NCI-H82 (cell line): ENCODE measurements at places on chromosomes 12 and 14.

DNA sequence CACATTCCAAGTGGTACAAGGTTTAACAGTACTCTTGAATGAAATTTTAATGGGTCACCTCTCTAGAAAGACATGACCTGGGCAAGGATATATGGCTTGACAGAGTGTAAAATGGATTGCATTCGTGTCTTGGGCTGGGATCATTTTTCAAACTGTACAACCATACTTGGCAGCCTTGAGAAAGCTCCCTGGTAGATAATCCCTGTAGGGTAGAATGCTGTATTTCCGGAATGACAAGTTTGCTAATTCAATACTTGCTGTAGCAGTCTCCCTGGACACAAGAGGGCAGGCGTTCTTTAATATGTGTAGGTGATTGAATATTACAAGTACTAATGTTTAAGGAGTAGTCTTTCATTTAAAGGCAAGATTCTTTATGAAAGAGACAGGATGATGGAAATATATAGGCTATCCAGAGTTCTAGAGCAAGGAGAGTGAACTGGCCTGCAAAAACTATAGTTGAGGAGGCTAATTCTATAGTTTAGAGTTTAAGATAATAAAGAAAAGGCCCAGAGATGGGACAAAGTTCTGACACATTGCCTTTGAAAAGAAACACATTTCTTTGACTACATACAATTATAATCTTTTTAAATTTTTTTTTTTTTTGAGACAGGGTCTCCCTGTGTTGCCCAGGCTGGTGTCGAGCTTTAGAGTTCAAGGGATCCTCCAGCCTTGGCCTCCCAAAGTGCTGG lies 53.4 kb downstream of the PLBD1 start:
- DNase-seq = peak; percentile 64

DNA sequence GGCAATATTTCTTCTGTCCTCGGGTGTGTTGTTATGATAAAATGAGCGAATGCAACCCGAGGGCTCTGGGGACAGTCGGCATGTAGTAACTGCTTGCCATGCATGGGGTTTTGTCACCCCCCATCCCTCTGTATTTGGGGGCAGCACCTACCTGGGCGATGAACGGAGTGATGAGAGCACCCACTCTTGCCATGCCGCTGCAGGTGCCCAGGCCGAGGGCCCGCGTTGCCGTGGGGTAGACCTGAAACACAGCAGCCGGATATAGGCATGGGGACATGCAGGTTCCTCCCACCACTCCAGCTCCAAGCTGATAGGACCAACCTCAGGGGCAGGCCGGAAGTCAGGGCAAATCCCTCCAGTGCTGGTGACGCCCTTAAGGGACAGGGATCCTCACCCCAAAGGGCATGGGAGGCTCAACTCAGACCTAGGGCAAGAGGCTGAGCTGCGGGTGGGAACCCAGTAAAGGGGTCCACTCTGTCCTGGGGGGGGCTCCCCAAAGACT lies 35.8 kb downstream of the DAO start:
- no peak for DNase-seq

- no peak for DNase-seq
These were observed 151.7 kb downstream of the NUAK1 start for GRCh38 chr12:105986779-105987684.

- DNase-seq = no peak
These were observed 773 bp downstream of the A2M start for GRCh38 chr12:9114946-9115345.

- no peak for DNase-seq
These were observed 73.8 kb upstream of the DCN start for GRCh38 chr12:91256411-91256810.

GRCh38 chr14:90691627-90692026 lies 124.6 kb downstream of the TTC7B start:
- DNase-seq = no peak

DNA sequence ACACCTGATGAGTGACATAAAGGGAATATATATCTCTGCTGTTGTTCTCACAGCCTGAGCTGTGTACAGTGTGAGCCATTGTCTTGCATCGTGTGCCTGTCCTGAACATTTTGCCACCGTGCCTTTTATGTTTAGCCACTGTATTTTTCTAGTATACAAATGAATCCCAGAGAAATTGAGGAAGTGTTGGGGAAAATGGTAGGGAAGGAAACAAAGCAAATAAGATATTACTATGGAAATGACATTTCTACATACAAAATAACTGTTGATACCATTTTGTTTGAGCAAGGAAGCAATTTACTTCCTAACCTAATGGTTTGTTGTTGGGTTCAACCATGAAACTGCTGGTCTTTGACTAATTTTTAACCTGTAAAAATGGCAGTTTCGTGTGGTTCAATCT lies 5.5 kb downstream of the PSMA6 start:
- DNase-seq = no peak

DNA sequence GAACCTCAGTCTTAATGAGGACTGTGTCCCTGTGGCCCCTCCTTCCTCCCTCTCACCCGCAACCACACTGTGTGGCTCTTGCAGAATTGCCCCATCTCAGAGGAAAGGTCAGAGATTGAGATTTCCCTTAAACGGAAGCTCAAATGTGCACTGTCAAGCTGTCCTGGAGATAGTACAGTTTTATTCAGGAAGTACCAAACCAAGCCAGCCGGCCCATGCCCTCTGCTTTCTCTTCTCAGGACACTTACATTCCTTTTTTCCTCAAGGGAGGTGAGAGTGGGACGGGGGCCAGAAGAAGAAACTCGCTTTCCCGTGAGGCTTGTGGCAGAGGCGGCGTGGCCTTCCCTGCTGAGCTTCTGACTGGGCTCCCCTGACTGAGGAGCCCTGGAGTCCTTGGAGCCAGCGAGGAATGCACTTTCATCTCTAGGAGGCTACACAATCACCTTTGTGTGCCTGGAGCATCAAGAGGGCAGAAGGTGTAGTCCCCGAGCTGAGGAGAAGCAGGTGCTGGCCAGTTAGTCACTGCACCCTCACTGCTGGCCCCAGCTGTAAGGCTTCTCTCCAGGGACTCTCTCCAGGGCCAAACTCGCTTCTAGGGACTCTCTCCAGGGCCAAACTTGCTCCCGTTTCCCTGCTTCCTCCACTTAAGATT lies 24.1 kb upstream of the ATP2A2 start:
- DNase-seq = no peak

GRCh38 chr14:58315606-58316005 lies 17.3 kb downstream of the ARID4A start:
- no peak for DNase-seq

DNA sequence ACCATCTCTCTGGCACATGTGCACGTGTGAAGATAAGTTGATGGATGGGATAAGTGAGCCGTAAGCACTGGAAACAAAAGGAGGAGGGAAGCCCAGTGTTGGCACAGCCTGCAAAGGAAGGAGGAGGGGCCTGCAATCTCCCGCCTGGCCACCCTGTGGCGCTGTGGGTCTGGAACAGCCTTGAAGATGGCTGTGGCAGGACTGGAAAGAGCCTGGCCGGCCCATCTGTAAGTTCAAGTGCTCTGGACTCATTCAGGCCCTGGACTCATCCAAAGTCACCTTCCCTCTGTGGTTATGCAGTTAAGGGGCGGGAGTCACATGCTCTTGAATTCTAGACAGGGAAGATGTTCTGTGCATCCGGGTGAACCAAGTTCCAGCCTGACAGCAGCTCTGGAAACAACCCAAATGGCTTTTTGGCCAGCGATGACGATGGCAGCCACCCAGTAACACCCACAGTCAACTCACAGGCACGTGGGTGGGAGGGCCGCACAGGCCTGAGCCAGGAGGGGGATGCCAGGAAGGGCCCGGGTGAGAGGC lies 50.4 kb downstream of the CHGA start:
- DNase-seq = peak; percentile 68

DNA sequence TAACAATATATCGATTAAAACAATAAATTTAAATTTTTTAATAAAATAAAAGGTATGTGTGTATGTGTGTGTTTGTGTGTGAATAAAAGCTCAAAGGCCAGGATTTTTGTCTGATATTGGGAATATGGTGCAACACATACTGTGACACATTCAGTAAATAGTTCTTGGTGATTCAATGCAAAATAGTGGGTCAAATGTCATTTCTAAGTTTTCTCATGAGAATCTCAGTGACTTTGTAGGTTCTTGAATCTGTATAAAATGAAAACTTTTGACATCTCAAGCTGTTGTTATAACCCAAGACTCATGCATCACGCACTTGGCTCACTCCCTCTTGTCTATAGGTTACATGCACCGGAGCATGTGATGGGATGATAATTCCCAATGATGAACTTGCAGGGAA lies 16.2 kb upstream of the MED6 start:
- DNase-seq = no peak

- peak; percentile 44 for DNase-seq
These were observed 602.8 kb downstream of the ALG10 start for GRCh38 chr12:34625116-34625515.

DNA sequence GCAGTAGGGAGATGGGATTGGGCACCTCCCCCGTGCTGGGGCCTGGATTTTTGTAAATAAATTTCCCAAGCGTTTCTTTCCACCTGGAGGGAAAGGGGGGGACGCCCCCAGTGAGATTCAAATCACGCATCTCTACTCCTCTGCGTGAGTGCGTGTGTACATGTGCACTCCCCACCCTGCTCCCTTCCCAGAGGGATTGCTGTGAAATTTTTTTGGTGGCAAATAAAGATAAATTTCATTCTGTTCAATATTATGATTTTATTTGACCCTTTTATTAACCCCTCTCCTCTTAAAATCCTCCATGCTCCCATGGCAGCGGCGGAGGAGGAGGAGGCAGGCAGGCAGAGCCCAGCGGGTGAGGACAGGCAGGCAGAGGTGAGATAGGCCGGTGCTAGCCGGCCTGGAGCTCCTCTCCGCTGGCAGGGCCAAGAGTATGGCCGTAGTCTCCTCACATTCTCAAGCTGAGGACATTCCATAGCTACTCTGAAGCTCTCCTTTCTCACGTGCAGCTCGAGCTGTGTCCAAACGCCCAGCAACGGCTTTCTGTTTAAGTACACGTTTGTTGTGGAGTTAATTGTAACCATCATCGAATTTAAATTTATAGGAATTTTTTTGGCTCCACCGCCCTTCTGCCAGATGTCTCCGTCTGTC lies 1.5 kb upstream of the HOTAIR start:
- DNase-seq = no peak

DNA sequence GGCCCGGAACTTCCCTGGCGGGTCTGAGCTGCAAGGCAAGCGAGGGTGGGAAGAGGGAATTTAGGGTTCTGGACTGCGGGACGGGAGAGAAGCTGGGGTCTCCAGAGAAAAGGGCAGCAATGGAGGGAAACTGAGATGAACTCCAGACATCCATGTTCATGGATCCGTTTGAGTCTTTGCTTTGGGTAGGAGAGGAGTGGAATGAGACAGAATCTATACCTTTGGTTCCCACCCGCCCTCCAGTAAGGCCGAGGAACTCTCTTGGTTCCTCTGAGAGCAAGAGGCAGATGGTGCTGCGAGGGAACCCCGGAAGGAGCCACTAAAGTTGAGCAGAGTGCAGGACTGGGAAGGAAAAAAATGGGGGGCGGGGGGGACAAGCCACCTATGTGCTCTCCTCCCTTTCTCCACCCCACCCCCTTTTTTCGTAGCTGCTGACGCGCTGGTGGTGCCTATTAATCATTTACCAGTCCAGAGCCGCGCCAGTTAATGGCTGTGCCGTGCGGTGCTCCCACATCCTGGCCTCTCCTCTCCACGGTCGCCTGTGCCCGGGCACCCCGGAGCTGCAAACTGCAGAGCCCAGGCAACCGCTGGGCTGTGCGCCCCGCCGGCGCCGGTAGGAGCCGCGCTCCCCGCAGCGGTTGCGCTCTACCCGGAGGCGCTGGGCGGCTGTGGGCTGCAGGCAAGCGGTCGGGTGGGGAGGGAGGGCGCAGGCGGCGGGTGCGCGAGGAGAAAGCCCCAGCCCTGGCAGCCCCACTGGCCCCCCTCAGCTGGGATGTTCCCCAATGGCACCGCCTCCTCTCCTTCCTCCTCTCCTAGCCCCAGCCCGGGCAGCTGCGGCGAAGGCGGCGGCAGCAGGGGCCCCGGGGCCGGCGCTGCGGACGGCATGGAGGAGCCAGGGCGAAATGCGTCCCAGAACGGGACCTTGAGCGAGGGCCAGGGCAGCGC lies 1.2 kb downstream of the SSTR1 start:
- DNase-seq = peak; percentile 40

GRCh38 chr12:88665071-88665470 lies 84.8 kb upstream of the KITLG start:
- no peak for DNase-seq

DNA sequence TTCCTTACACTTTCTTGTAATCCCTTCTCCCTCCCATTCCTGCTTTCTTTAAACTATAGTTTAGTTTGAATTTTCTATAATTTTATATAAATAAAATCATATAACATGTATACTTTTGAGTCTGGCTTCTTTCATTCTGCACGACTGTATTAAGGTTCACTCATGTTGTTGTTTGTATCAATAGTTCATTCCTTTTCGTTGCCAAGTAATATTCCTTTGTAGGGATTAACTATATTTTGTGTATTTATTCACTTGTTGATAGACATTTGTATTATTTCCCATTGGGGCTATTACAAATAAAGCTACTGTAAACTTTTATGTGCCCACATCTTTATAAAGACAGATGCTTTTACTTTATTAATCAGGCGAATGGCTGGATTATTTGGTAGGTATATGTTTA lies 39.4 kb upstream of the TBC1D15 start:
- no peak for DNase-seq

- no peak for DNase-seq
These were observed 18.5 kb downstream of the MEG3 start for GRCh38 chr14:100844421-100844820.

DNA sequence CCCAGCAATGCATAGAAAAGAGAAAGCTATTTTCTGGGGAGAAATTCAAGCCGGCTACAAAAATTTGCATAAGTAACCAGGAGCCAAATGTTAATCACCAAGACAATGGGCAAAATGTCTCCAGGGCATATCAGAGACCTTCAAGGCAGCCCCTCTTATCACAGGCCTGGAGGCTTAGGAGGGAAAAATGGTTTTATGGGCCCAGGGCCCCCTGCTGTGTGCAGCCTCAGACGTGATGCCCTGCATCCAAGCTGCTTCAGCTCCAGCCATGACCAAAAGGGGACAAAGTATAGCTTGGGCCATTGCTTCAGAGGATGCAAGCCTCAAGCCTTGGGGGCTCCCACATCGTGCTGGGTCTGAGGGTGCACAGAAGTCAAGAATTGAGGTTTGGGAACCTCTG lies 15.8 kb downstream of the TMEM233 start:
- no peak for DNase-seq

GRCh38 chr14:91232603-91233002 lies 11.9 kb downstream of the GPR68 start:
- no peak for DNase-seq

GRCh38 chr14:104387022-104388010 lies 192.2 kb upstream of the C14orf180 start:
- no peak for DNase-seq

- DNase-seq = no peak
These were observed 4.2 kb downstream of the GSG1 start for GRCh38 chr12:13099066-13099843.

GRCh38 chr12:57993030-57993429 lies 51.7 kb downstream of the ATP23 start:
- DNase-seq = no peak

- no peak for DNase-seq
These were observed 291.9 kb upstream of the RTL1 start for GRCh38 chr14:101195309-101195901.
